ENCODE measurements at places on chromosomes 5 and 9.
A peak's percentile ranks its signal among the peaks of the same experiment; 100 is the strongest.

DNA sequence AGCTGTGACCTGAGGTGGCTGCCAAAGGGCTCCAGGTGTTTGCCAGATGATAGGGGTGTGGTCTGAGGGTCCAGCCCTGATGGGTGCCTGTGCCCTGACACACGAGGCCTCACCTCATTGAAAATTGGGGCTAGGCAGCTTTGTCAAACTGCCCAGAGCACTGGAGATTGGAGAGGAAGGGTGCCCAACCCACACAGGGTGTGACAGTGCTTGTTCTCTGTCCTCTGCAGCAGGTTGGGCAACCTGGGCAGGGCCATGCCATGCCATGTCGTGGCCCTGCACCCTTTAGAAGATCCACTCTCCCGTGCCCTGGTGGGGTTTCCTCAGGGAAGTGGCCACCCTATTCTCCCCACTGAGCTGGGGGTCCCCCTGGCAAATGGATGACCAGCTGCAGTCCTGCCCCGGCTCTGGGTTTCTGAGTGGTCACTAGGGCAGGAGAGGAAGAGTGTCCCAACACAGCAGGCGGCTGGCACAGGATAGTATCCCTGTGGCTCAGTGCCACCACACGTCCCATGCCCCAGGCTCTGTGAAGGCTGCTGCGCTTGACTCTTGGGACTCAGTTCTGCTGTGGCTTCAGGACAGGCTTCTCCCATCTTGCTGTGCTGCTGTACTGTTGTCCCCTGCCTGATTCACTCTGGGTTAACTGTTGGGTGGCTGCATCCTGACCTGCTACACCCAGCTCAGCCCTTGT is 100.8 kb upstream of the PITX1 start:
- DNase-seq: no peak

DNA sequence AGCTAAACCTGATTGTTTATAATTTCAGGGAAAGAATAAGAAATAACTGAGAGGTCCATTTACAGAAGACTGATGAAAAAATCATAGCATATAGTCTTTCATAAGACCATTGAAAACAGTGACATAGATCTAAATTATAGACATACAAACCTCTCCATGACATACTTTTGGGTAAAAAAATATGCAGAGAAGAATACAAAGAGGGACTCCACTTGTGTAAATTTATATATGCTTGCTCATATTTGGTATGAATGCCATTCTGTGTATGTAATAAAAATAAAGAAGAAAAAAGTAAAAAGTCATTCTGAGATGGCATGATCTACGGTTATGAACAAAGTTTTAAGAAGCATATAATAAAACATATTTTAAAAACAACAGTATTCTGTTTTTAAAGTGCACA is 310.7 kb downstream of the ASTN2 start:
- DNase-seq: no peak

DNA sequence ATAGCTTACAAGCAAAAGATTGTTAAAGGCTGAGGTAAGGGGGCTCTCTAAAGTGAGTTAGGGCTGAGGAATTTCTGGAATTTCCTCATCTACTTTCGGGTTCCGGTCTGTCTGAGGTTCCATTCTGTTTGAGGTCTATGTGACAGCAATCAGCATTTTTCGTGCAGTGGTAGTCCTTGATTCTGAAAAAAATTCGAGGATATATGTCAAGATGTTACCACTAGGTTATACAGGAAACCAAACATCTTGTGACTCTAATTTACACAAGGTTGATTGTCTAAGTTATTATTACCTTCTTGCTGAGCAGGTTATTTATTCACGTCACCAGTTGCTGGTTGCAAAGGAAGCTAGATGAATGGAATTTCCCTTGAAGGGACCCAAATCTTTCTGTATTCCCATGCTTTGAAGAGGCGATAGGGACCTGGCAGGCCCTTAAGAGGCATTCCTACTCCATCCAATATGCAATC is 35.2 kb downstream of the RLN2 start:
- no peak for DNase-seq

DNA sequence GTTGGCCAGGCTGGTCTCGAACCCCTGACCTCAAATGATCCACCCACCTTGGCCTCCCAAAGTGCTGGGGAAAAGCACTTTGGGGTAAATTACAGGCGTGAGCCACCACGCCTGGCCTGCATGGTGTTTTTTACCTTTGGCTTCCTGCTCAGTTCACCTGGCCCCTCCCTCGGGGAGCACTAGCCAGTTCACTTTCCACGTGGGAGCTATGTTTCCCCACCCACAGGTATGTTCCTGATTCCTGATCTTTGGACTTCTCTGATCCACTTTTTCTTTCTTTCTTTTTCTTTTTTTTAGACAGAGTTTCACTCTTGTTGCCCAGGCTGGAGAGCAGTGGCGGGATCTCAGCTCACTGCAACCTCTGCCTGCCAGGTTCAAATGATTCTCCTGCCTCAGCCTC is 15.8 kb downstream of the DAB2IP start:
- DNase-seq: no peak

- no peak for DNase-seq
Measured at GRCh38 chr5:112625246-112625645, 112.4 kb upstream of the APC start.

GRCh38 chr9:70387663-70388062 is 26.8 kb downstream of the KLF9 start:
- no peak for DNase-seq

- DNase-seq: peak; percentile 92
Measured at GRCh38 chr5:124403281-124403680, 343.2 kb downstream of the ZNF608 start.

GRCh38 chr9:21831841-21832509 is 29.5 kb downstream of the MTAP start:
- no peak for DNase-seq

GRCh38 chr9:85884256-85884655 is 56.7 kb upstream of the NAA35 start:
- no peak for DNase-seq

GRCh38 chr9:125425170-125425897 is 163.7 kb downstream of the GAPVD1 start:
- DNase-seq: no peak

DNA sequence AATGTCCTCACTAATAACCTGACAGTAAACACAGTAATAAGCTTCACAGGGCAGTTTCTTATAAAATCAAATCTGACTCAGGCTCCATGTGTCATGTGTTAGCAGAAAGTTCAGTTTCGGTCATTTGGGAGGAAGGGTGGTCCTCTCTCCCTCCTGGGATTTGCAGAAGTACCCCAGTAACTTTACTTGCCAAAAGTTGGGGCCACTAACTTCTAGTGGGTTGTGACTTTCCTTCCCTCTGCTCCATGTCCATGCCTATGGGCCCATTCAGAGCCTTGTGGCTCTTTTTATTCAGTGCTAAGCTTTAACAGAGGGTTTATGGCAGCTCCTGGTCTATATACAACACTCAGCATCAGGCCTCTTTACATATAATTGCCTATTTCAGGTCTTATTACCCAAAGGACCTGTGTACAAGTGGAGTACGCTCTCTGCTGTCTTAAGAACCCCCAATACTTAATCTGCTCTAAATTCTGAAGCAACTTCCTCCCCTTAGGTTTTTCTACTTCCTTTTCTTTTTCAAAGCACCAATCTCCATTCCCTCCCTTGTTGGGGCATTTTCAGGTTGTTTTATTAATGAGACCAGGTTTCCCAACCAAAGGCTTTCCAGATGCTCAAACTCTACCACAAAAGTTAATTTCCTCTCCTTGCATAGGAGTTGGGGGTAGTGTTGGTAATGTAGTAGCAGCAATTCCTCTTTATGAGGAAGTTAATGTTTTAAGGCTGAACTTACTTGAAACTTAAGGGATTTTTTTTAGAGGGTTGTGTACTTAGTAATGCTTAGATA is 107.7 kb downstream of the CCDC192 start:
- no peak for DNase-seq

DNA sequence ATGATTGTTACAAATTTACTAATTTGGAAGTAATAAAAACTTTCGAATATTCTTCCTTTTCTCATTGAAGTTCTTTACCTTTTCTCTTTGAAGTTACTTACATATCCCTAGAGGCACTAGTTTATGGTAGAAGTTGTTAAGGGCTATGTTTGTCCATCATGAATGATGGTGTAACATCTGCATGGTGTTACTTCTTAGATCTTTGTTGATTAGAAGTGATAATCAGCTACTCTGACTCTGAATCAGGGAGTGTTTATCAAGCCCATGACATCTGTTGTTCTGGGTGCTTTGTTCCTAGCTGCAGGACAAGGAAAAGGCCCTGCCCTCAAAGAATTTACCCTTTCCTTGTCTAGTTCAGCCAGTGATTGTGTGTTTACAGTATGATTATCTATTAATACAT is 32.9 kb downstream of the MAP3K1 start:
- no peak for DNase-seq

- DNase-seq: no peak
Measured at GRCh38 chr5:158066076-158066475, 207.1 kb upstream of the CLINT1 start.

DNA sequence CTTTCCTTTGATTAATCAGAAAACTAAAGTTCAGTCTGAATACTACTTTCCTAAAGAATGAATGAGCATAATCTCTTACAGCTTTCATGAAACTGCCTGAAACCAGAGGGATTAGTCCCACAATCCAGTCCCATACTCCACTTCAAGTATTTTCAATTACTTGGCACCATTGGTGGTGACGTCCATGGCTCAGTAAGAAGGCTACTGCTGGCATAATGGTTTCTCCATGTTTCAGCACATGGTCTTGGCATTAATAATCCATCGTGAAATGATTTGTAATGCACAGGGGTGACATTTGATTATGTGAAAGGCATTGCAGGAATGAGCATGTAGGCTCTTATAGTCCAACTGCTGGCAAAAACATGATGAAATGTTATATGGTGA is 23.4 kb downstream of the LIX1 start:
- DNase-seq: no peak

DNA sequence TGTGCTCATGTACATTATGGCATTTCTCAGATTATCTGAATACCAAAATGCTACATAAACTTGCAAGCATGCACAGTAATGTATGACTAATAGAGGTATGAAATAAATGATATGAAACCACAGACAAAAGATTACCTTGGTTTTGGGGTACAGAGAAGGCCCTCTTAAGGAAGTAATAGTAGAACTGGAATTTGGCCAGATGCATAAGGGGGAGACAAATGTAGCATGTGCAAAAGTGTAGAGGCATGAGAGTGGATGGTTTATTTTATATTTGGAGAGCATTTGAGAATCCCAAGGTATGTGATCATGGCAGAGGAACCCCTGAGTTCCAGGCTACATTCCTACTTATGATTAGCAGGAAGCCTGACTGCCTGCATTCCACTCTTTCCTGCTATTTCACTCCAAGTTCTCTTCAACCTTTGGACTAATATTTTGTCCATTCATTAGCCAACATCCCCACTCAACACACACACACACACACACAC is 74.2 kb downstream of the MAMDC2 start:
- no peak for DNase-seq

- no peak for DNase-seq
Measured at GRCh38 chr5:120509053-120509452, 45.0 kb downstream of the PRR16 start.

GRCh38 chr5:132681983-132682382 is 8.2 kb downstream of the IL4 start:
- DNase-seq: no peak

- no peak for DNase-seq
Measured at GRCh38 chr9:131395157-131396098, 1.5 kb downstream of the PRRC2B start.

GRCh38 chr9:95504053-95504963 is 12.5 kb downstream of the PTCH1 start:
- no peak for DNase-seq

- no peak for DNase-seq
Measured at GRCh38 chr9:116336133-116336862, 182.7 kb downstream of the PAPPA start.

DNA sequence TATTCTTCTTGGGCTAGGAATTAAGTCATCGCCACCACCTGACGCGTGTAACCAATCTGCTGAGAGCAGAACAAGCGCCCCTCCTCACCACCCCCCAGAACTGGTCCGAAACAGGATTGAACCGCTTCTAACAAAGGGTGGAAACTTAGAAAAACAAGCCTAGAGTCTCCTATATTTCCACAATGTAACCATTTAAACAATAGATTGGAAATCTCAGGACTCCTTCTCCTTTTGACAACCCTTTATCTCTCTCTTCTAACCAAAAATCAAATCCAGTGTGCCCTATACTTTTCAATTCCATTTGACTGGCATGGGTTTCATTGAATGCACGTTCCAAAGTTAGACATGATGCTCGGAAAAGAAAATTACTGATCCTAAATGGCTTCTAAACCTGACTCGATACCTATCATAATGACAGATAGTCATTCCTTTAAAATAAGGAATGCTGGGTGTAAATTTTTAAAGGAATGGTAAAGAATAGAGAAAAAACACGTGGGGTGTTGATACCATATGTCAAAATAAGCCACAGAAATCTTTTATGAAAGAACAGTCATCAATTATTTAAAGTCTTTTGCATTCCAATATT is 1.2 kb downstream of the ARRDC3 start:
- peak; percentile 77 for DNase-seq

DNA sequence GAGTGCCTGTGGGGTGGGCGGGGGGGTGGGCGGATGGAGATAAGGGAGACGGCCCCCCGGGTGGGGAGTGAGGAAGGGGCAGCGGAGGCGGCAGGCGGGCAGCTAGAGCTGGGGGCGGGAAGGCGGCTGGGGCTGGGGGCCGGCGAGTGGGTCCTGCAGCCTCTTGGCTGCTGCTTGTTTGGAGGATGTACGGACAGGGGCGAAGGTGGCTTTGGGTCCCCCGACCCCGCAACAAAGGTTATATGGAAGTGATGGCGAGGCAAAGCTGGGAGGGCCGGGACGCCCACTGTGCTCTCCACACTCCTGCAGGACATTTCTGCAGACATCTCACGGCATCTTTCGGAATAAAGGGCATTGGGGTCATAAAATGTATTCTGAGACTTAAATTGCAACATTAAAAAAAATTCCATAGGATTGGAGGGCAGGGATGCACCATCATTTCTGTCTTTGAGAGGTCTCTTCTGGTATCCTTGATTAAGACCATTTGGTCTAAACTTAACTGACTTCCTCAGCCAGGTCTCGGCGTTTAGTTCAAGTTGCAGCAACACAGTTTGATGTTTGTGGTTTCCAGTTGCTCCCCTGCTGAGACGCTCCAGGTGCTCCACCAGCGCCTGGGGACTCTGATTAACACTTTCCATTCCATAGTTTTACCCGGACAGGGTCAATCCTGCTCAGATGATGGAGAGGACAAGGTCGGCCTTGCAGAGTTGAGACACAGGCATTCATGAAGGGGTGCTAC is 101.6 kb upstream of the SSBP2 start:
- peak; percentile 86 for DNase-seq

GRCh38 chr5:64693636-64694035 is 3.3 kb downstream of the SHISAL2B start:
- DNase-seq: no peak

- peak; percentile 10 for DNase-seq
Measured at GRCh38 chr9:35563791-35564197, 41.3 kb upstream of the TESK1 start.

GRCh38 chr5:143101121-143101520 is 302.4 kb downstream of the NR3C1 start:
- DNase-seq: no peak

DNA sequence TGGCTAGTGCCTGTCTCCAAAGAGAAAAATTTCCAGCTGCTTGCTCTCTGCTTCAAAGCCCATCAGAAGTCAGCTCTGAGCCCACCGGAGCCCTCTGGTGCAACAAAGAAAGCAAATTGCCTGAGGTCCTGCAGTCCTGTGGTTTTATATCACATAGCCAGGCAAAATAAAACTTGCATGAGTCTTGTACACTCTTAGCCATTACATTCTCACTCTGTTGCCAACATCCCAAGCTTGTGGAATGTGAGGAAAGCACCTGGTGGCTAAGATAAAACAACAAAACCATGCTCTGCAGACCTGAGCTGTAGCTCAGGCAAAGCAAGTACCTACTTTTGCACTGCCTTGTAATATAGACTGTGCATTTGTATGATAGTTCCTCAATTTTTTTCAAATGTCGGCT is 133.7 kb downstream of the GPBP1 start:
- no peak for DNase-seq

GRCh38 chr9:123537809-123538208 is 181.8 kb downstream of the CRB2 start:
- no peak for DNase-seq
